ENCODE measurements at places on chromosomes 4 and X.

GRCh38 chrX:136880003-136880451 lies 498 bp downstream of the RBMX start:
- no peak for DNase-seq

GRCh38 chrX:113512700-113513395 lies 672.2 kb upstream of the AMOT start:
- no peak for DNase-seq

DNA sequence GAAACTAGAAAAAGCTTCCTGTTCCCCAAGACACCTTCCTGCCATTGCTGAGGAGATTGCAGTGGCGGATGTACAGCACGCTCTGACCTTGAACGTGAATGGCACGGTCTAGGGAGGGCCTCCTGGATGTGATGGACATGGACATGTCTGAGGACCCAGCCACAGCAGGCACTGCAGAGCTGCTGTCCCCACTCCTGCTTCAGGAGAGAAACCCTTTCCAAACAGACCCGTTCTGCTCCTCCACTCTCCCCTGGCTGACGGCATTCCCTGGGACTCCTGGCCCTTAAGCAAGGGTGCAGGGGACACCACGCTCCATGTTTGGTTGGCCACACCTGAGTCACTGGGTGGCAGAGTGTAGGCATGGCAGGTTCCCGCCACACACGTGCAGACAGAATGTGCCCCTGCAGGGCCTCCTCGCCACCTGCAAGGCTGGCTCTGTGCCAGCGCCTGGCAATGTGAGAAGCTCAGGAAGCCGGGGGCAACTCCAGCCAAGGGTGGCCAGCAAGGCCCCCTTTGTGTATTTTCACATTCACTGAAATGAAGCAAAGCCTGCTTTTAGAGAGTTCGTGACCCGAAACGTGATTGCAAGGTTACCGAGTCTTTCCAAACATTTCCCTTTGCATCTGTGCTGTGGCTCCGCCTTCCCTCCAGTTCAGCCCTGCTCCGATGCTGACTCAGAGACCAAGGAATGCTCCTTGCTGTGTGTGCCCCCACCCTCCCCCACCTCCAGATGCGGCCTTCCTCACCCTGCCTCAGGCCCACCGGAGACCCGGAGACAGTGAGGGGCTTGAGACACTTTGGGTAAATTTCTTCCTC lies 46.1 kb downstream of the HTRA3 start:
- peak; percentile 65 for DNase-seq

DNA sequence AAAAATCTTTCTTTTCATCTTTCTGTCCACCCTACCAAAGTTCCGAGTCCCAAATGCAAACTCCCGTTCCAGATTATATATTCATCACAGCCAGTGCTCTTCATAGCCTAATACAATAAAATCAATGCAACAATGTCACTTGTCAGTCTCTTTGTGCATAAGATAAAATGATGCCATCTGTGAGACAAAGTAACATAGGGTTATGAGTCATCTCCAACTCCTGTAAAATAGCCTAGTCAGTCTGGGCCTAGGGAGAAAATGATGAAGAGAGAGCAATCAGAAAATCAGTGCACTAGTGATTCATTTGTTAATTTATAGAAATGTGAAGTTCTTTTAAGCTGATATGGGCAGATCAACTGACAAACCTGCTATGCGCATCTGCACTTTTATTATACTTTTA lies 689.1 kb upstream of the DIAPH2 start:
- no peak for DNase-seq

Measured in NCI-H1105 treated with DMSO at 0.1 percent for 48 hours (cell line).